Activated naive CD8-positive, alpha-beta T cell treated with anti-CD3 and anti-CD28 coated beads, Interleukin-2, amount 50 U/mL, for 24 hours (primary cell): ENCODE measurements at places on chromosomes 16 and 17.

DNA sequence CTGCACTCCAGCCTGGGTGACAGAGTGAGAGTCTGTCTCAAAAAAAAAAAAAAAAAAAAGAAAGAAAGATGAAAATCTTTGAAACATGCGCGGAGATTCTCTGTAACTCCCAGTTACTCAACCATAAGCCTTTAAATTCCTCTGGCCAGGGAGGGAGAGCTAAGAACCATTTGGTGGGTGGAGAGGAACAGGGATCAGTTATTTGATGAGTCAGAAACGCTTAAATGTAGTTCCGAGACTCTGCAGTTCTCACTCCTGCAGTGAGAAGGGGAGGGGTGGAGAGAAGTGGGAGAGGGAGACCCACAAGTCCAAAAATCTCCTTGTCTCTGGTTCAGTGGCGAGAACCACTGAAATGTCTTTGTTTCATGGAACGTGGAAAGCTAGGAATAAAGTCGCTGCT lies 266.7 kb downstream of the SOX9 start:
- no peak for DNase-seq

- no peak for DNase-seq
Measured at GRCh38 chr16:57981636-57982035, 10.7 kb upstream of the CNGB1 start.

DNA sequence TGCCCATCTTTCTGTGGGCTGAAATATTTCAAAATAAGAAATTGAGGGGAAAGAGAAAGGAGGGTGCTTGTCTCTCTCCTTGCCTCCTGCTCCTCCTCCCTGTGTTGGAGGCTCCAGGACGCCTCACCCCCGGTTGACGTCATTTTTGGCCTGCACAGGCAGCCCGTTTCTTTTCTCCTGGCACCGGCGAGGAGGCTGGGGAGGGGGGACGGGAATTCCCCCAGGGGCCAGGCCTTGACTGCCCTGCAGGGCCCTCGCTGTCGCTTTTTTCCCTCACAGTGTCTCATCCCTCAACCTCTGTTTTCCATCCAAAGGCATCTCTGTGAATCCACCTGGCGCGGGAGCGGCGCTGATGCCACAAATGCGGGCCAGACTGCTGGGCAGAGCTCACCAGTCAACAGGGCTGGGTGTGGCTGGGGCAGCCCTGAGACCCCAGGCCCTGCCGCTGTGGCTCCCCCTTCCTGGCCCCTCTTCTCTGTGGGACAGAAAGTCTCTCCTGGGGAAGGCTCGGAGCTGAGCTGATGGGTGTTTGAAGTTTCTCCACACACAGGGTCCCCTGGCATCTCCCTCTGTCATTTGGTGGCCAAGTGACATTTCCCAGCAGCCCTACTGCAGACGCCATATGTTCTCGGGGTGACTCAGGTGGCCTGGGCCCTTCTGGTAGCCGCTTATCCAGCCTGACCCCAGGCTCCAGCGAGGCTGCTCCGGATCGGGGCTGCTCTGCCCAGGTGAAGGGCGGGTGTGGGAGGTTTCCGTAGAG lies 16.0 kb downstream of the CENPX start:
- DNase-seq = no peak

DNA sequence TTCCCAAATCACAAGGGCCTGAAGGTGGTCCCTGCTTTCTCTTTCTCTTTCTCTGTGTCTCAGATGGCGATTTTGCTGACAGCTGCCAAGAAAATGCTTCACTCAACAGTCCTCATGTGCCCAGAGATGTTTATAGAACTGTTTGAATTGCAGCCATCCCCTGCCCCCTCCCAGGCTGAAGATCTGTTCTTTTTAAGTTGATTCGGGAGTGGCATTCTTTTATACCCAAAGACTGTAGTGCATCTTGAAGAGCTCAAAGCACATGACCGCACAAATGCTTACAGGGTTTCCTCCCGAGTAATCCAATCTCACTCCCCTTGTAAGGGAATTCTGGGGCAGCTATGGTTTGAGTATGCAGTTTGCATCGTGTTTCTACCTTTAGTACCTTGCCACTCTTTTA lies 75.7 kb downstream of the SEC14L1 start:
- no peak for DNase-seq

GRCh38 chr17:79852748-79853147 lies 13.5 kb upstream of the CBX4 start:
- no peak for DNase-seq

DNA sequence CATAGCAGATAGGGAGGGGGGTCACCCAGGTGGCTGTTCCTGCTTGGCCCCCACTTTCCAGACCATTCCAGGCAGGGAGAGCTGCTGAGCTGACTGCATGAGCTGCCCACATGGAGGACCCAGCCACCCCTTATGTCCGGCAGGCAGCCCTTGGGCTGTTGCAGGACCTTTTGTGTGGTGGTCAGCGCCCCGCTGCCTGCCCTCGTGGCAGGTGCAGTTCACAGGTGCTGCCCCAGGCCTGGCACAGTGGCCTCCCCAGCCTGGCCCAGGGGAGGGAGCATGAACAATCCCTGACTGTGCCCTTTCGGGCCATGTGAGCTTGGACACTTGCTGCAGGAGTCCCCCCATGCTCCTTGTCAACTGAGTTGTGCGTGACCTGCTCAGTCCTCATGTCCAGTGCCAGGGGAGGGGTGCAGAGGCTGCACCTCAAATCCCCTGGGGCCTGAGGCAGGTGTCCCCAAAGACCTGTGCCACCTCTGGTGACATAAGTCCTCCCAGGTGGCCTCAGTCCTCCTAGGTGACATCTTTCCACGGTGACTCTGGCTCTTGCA lies 8.6 kb downstream of the TBC1D26 start:
- DNase-seq = no peak

DNA sequence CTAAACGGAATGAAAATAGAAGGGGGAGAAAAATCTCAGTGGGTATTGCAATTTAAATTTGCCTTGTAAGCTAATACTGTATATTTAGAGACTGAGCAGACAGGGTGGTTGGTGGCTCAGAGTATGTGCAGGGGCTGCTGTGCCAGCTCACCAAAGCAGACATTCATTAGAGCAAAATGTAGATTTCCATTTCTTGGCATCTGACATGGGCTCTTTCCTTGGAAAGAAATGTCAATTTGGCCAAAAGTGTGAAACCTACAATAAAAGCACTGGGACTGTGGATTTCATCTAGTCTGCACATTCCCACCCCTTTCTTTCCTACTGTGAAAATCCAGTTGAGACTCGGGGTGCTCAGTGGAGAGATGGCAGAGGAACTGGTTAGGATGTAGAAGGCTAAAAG lies 145.1 kb upstream of the NOG start:
- no peak for DNase-seq

DNA sequence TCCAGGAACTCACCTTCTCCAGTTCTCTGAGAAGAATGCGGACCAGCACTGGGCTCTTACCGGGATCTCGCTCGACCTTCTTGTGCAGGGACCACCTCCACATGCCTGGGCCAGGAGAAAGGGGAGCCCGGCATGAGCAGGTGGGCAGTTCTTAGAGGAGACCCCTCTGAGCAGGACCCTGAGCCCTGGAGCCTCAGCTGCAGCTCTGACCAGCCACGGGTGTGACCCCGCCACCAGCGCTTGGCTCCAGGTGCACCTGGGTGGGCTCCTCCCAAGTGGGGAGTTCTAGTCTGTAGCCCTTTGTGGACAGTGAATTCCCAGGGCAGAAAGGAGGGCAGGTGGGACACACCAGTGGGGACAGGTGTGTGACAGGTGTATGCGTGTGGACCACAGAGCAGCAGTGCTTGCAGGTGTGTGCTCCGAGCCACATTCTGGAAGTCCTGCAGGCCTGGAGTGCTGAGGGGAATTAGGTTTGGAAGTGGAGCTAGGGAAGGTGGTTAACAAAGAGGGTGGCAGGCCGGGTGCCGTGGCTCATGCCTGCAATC lies 28.9 kb downstream of the PIK3R6 start:
- DNase-seq = no peak

DNA sequence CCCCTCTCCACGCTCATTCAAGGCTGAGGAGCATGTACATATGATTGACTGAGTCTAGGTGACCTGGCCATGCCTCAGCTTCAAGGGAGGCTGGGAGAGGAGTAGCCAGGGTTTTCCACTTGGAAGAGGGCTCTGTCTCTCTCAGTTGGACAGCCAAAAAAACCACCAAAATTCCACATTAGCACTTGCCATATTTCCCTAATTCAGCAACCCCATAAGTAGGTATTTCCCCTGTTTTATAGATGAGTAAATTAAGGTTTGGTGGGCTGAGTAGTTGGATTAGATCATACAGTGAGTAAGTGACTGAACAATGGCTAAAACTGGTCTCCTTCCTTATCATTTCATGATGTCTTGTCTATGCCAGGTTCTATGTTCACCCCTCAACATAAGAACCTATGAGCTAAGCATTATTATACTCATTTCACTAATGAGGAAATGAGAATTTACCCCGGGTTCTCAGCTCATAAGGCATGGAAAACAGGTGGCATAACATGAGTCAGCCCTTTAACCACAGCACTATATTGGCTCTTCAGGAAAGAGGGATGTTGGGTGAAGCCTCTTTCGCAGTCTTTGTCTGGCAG lies 68.0 kb upstream of the GAS7 start:
- DNase-seq = no peak

DNA sequence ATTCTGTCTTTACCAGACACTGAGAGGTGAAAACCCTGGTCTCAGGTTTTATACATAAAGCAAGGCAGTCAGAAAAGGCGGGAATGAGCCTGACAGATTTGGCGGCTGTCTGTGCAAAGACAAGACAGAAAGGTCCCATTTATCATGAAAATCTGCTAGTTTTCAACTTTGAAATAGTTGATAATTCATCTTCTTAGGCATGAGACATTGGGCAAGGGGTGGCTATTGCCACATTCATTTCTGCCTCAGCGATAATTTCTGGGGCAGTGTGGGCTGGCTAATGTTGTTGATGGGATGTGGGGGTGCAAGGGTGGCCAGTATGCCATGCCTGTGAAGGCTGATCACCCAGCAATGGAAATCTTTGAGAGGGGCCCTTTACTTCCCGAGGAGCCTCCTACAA lies 173.8 kb upstream of the RPH3AL start:
- DNase-seq = no peak

GRCh38 chr16:11699234-11699894 lies 31.1 kb downstream of the SNN start:
- DNase-seq = no peak

GRCh38 chr17:17305281-17305801 lies 2.2 kb downstream of the NT5M start:
- DNase-seq = peak; percentile 52

GRCh38 chr16:70646260-70647241 lies at the start of gene IL34:
IL34 (plus strand) TSS chr16:70646559; CDS start chr16:70646948, 389 bp downstream.
- no peak for DNase-seq

DNA sequence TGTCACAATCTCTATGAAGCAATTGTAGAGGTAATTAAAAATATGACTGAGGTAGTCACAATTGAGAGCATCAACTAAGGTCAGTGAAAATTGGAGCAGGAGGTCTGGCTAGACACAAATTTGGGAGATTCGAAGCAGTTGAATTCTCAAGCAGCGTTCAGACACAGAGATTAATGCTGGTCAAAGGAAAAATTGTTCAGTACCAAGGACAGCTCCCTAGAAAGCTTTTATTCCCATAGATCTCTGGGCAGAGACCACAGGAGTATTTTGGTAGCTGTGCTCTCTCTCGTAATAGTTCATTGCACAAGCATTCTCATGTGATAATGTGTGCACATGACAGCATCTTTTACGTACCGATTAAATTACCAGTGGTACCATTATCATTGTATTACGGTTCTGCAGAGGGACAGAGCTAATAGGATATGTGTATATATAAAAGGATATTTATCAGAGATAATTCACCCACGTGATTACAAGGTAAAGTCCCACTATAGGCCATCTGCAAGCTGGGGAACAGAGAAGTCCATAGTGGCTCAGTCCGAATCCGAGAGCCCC lies 387.5 kb upstream of the HSBP1 start:
- DNase-seq = no peak
